ENCODE measurements at places on chromosomes 13 and 19.

DNA sequence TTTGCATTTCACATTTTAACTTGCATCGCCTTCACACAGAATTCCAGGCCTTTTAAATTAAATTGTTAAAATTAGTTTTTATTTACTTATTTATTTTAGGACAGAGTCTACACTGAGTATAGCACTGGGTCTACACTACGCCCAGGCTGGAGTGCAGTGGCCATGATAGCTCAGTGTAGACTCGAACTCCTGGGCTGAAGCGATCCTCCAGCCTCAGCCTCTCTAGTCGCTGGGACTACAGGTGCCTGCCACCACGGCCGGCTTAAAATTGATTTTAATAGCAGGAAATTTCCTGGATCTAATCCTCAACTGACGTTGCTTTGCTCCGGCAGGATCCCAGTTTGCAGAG lies 301 bp upstream of the ZNF610 start:
- no peak for DNase-seq

DNA sequence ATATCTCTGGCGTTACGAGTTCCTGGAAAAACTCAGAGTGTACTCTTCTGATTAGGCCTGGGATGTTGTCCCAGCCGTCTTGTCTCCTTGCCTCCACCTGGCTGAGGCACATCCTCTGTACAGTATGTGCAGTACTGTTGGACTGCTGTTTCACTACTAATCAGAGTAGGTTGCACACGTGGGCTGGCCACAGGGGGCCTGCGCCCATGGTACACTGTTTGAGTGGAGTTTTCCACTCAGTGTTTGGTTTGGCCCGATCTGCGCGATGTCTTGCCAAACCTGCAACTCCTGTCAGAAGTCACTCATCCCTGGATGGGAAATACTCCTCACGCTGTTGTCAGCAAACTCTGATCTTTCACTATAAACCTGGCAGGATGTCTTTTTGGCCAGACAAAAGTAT lies 189.6 kb upstream of the CSNK1A1L start:
- no peak for DNase-seq

DNA sequence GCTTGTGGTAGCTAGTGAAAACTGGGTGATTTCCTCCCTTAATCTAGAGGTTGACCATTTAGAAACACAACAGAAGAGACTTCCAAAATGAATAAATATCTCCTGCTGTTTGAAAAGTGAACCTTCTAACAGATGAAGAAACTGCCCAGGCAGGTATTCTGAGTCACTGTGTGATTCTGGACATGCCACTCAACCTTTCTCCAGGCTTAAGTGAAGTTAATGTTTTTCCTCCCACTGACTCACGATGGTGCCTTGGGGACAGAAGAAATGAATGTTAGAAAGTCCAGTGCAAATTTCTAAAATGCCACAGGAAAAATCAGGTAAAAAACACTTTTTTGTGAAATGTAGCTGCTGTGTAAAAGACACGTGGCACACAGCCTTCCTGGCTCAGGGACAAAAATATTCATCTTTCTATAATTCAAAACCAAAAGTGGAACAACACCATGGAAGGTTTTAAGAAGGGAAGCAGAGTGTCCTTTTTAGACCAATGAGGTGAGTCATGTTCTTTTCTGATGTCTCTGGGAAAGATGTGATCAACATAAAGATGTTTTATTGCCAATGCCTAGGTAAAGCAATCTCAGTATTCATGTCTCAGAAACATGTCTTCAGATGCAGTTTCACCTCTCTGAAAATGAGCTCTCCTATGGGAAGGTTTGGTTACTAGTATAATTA lies 9.1 kb downstream of the UBE2L5 start:
- DNase-seq = no peak

GRCh38 chr13:35836446-35836845 lies 294.7 kb downstream of the DCLK1 start:
- no peak for DNase-seq

DNA sequence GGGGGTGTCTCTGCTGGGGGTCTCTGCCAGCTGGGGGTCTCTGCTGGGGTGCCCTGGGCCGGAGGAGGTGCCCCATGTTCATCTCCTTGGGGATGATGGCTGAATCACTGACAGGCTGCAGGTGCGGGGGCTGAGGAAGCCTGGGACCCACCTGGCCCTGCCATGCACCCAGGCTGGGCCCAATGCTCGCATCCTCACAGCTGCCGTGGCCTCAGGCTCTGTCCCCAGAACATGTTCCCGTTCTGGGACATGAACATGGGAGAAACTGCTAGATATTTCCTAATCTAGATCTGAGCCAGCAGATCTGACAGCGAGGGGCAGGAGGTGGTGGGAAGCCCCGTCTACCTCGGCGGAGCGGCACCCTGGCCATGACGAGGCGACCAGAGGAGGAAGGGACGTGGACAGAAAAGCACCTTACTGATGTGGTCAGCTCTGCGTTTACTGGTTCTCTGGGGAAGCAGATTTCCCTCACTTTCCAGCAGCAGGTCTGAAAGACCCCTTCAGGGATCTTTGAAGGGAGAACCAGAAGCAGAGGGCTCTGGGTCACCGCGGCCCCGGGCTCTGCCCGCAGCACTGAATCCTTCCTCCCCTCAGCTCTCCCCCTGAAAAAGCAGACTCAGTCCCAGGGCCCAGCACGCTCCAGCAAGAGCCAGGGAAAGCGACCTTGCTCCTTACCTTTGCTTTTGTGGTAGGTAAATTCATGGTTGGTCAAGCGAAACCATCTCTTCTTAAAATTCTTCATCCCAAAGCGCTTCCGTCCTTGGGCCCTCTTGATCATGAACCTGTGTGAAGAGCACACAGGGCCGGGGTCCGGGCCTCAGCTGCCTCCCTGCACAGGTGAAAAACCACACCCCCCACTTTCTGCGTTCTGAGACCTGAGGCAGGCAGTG lies 26.5 kb upstream of the C13orf46 start:
- no peak for DNase-seq

DNA sequence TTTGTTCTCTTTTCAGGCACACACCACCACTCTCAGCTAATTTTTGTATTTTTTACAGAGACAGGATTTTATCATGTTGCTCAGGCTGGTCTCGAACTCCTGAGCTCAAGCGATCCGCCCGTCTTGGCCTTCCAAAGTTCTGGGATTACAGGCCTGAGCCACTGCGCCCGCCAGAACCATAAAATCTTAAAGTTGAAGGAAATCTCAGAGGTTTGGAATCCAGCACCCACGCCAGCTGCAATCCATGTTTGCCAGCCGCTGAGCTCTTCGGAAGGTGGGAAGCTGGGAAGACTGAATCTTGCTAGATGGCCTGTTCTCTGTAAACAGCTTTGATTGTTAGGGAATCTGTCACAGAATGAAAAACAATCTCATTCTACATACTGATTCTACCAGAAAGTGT lies 38.5 kb downstream of the SPATA13 start:
- DNase-seq = no peak

DNA sequence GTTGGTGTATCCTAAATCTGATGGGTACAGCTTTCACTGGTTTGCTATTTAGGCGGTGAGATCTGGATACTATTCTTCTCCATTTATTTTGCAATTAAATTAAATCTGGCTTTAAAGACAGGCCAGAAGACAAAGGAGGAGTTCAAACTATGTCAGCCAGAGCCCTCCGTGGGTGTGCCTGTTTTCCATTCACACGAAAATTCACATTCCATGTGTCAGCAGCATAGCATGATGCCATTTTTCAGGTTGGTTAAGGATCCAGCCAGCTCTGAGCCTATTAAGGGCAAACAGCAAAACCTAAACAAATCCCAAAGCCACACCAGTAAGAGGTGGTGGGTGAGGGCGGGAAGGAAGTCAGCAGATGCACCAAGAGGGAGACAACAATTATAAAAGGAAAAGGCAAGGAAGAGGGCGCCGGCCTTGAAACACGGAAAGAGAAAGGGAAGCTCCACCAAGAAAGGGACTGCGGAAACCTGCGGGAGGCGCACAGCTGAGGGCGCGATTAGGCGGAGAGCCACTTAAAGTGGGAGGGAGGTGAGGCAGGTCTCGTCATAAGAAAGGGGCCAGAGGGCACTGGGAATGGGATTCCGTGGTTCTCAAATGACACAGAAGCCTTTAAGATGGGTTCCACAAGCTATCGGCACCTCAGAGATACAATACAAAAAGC lies 43.0 kb downstream of the CARS2 start:
- no peak for DNase-seq

- no peak for DNase-seq
Observed at GRCh38 chr19:7328647-7329046, 20.1 kb upstream of the ARHGEF18 start.

GRCh38 chr19:35993923-35994598 lies 927 bp upstream of the SDHAF1 start:
- DNase-seq = no peak

- DNase-seq = no peak
Observed at GRCh38 chr19:33306853-33307792, 4.8 kb upstream of the CEBPA start.

DNA sequence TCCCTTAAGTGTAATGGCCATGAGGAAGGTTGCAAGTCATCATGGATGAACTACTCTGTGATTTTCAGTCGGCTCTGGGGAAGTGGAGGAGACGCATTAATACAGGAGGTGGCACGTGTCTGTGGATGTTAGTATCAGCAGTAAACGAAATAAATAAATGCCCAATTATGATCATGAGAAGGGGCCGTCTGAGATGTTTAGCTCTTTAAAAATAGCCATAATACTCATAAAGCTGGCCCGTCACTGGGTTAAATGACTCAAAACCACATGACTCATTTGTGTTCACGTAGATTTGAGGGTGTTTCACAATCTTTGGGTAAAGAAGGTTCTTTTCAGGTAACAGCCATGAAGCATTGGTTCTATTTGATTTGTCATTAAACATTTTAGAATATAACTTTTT lies 620.6 kb downstream of the GPC6 start:
- no peak for DNase-seq

- no peak for DNase-seq
Observed at GRCh38 chr19:30116984-30117555, 175.0 kb downstream of the URI1 start.

DNA sequence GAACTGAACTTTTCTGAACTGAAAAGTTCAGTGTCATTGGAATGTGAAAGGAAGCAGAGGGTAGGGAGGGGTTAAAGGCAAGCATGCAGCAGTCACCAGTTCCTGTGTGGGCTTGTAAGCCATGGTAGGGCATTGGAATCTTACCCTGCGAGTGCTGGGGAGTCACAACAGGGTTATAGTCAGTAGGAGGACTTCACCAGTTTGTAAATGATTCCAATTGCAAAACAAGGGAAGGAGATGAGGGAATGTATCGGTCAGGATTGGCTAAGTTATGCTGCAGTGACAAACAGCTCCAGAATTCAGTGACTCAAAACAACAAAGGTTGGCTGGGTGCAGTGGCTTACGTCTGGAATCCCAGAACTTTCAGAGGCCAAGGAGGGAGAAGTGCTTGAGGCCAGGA lies 12.8 kb downstream of the LYPD3 start:
- no peak for DNase-seq

DNA sequence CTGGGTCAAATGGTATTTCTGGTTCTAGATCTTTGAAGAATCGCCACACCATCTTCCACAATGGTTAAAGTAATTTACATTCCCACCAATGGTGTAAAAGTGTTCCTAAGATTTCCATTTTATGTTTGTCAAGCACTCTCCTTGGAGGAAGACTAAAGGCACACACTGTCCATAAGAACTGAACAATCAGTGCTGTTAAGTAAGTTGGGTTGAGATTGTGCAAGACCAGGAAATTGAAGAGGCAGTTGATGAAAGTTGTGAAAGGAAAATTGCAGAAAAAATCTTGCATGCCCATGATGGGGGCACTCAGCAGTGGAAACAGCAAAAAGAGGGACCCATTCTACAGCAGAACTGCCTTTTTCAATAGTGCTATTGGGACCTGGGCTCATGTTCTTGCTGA lies 323.6 kb downstream of the DLEU7 start:
- no peak for DNase-seq

GRCh38 chr13:39929583-39929982 lies 274.1 kb downstream of the COG6 start:
- DNase-seq = no peak

DNA sequence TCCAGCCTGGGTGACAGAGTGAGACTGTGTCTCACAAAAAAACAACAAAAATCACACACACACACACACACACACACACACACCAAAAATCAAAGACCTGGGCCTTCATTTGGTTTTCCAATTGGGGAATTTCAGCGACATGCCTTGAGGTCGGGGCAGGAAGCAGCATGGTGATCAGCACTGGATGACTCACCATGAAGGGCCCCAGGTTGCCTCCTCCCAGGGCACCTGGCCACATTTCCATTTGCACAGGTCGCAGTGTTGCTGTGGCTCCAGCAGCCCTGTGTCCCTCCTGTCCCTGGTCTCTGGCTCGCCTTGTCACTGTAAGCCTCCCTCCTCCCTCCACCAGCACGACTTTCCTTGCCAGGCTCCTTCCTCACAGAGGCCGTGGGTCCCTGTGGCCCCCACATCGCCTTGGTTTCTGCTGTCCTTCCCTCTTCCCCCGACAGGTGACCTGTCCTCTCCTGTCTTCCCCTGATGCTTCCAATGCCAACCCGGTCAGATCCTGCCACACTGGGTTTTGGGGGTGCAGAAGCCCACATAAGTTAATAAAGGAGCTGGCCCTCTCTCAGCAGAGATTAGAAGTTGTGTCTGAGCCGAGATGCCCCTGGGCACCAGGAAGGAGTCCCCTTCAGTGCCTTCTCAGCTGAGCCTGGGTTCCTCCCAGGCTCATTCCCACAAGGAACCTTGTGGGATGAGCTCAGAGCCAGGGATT lies 66.7 kb downstream of the GPR12 start:
- no peak for DNase-seq

- DNase-seq = no peak
Observed at GRCh38 chr13:108070491-108070890, 144.8 kb downstream of the LIG4 start.

GRCh38 chr13:70375718-70376117 lies 267.5 kb upstream of the KLHL1 start:
- DNase-seq = no peak

GRCh38 chr19:38640368-38640767 lies 7.1 kb upstream of the ACTN4 start:
- DNase-seq = no peak

DNA sequence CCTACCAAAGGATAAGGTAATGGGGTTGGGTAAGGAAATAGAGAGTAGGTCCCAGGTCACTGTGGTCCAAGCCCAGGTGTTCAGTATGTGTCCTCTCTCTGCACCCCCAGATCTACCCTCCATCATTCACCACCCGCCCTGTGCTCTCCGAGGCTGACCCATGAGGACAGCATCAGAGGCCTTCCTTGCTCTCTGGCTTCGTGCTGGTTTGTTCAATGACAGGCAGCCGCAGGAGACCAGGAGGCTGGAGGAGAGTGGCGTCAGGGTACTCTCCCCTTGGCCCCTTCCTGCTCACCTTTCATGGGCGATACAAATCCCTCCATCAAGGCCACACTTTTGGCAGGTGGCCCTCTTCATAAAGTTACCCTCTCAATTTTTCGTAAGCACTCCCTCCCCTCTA lies 1.7 kb downstream of the TUBA3C start:
- DNase-seq = no peak

GRCh38 chr19:38699647-38700349 lies 44.5 kb downstream of the CAPN12 start:
- DNase-seq = no peak

Data from stimulated activated naive CD4-positive, alpha-beta T cell treated with Interleukin-2 at 50 U/mL for 16 hours (primary cell).